ENCODE measurements at places on chromosomes 7 and 10.
A peak's percentile ranks its signal among the peaks of the same experiment; 100 is the strongest.

GRCh38 chr7:43952028-43952427 lies 25.8 kb downstream of the UBE2D4 start:
- DNase-seq: no peak

DNA sequence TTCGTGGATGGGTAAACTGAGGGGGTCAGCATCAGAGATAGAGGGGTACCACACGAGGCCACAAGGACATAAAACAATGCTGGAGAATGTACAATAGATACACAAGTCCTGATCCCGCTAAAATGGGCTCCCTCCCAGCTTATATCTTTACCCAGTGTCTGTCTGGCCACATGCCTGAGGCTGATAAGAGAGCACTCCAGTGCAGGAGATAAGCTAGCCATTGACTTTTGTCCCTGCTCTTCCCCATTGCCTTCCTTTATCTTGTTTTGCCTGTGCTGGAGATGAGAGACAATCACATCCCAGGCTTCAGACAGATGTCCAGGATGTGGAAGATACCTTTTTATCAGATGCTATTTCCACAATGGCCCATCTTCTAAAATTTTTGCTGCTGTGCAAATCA lies 6.0 kb downstream of the GAD2 start:
- DNase-seq: no peak

GRCh38 chr7:99788554-99788953 lies 4.6 kb upstream of the CYP3A4 start:
- no peak for DNase-seq

DNA sequence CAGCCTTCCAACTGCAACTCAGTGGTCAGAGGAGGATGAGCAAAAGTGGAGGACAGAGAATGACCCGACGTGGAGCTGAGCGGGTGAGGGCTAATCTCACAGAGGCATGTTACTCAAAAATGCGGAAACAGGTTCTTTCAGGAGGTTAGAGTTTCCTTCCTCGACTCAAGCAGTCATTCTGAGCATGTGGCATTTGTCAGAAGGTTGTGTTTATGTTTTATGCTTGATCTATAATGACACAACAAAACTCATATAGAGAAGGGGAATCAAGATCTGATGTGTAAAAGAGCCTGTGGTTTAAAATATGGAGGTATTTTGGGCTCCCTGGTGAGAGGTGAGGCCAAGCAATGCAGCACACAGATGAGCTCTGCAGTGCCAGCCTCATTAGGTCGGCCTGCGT lies 311.4 kb downstream of the ADARB2 start:
- DNase-seq: no peak

DNA sequence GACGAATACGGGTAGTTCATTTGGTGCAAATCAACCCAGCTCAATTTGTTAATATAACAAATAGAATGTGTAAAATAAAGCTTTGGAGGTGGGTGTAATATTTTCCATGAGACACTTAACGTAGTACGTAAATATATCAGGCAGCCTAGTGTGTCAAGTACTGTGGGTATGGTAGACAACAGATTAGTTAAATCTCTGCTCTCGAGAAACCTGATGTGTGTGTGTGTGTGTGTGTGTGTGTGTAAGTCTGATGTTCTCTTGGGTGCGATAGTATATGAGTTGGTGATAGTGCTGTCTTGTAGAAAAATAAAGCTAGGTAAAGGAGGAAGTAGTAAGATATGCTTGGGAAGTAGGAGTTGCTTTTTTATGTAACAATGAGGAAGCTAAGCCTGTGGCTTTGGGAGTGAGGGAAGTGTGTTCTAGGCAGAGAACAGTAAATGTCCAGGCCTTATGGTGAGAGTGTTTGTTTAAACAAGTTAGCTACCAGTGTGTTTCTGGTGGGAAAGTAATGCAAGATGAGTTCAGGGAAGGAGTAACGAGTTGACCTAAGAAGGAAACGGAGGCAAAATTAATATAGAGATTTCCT lies 26.1 kb downstream of the WAC start:
- no peak for DNase-seq

DNA sequence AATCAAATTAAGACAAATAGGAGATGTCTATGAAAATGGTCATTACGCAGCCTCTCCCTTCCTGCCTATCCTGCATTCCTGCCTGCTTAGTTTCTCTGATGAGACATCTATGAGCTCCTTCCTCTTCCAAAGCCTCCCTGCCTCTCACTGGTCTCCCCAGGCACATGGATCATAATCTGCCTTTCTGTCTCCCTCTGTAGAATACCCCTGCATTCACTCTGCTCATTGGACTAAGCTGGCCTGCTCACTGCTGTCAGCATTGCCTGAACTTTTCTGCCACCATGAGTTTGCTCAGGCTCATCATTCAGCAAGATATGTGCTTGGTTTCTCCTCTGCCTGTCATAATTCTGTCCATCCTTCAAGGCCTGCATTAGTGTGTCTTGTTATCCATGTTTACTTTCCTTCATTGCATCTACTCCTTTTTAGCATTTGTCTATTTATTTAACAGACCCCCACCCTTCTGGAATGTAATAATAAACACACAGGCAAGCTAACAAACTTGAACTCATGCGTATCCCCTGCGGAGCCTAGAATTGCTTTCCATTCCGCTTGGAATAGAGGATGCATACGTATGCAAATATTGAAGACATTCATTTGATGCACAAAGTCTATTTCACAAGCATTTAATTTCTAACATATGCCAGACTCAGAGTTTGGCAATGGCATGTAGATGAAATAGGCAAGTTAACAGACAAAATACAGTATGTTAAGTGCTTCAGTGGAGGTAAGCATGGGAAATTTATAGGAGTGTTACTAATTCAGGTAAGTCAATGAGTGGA lies 88.3 kb downstream of the PTPRZ1 start:
- no peak for DNase-seq

GRCh38 chr10:1015688-1016087 lies 10.0 kb downstream of the IDI2 start:
- no peak for DNase-seq

GRCh38 chr7:134058980-134059379 lies 68.2 kb upstream of the LRGUK start:
- DNase-seq: no peak

DNA sequence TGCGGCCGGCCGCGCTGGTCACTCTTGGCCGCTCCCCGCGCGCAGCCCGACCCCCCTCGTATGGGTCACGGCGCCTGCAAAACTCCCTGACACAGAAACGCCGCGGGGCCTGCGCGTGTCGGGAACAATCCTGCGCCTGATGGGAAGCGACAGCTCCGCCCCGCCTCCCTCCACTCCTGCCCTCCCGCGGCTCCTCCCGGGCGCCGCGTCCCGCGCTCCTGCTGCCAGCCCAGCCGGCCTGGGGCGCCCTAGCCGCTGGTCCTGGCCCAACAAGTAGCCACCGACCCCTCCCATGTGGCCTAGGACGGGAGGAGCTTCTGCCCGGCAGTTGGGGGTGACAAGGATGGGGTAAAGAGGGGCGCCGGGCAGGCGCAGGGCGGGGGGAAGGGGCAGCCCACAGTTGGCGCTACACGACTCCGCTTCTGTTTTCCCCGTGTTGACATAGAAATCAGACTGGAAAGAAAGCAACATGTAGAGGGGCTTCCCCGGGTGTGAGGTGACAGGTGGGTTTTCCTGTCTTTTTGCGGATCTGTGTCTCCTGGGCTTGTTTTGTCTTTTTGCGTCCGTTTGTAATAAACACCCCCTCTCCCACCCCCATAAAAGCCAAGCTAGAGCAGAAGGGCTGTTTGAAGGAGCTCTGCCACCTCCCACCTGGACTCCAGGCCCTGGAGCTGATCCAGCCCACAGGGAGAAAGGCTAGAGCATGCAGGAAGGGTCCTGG lies 35.1 kb upstream of the PAX2 start:
- no peak for DNase-seq

- DNase-seq: no peak
These were observed 46.7 kb upstream of the PLCE1 start for GRCh38 chr10:93947055-93947454.

DNA sequence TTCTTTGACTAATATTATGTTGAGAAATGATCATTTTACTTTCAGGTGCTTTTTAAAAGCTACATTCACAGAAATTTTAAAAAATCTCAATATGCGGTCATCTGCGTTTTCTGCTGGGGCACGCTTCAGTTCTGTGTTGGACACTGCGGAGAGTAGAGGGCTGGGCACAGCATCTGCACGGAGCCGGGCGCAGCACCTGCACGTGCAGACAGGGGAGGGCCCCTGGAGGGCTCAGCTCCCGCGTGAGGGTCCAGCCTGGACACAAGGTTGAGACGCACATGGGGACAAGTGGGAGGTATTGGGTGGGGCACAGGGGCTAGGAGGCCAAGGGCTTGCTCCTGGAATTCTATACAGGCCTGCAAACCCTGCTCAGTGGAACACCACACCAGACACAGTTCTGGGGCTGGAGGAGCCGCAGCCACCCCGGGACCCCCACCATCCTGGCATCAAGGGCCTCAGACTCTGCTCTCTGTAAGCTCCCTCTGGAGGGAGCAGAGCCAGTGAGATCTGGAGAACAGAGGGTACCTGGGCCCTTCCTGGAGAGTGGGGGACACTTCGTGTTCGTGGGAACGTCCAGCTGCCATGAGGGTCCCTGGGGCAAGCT lies 20.4 kb upstream of the FAM20C start:
- no peak for DNase-seq

DNA sequence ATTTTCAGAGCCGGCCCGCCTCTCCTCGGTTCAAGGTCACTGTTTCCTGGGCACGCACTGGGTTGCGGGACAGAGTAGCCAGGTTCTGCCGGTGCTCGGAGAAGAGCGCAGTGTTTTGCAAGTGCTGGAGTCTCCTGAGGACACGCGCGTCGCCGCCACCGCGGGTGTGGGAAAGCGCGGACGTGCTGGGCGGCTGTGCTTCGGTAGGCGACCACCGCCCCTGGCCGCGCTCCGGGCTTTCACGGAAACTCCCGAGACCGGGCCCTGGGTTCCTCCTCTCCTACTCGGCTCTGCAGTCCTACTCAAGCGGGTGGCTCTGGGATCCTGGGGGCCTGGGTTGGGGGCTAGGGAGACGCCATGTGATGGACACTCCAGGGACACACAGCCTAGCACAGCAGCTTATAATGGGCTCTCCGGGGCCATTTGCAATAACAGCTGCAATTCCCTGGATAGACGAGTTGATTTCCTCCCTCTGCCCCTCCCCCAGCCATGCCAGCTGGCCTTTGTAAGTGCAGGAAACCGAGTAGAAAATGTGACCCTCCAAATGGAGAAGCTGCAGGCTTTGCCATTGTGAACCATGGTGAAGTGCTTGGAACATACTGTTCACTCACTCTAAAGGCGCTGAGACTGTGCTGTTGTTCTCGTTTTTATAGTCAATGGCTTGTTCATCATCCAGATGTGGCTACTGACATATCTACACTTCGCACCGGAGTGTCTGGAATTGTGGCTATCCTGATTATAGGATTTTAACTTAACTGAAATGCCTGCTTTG lies 2.1 kb downstream of the FRAT1 start:
- DNase-seq: no peak

DNA sequence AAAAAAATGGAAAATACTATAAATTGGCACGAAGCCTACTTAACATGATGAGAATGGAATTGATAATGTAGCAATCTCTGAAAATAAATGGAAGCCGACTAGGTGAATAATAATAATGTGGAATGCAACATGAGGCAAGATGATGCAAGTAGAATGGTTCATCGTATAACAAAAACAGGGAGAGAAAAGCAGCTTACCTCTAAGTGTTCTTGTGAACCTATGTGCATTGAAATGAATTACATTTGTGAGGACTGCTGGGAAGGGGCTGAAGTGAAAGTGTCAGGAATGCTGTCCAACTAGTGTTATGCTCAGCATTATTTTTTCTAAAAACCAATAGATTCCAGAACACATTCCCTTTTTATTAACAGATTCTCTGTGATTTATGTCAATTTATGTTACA lies 440.6 kb upstream of the LRRN3 start:
- no peak for DNase-seq

DNA sequence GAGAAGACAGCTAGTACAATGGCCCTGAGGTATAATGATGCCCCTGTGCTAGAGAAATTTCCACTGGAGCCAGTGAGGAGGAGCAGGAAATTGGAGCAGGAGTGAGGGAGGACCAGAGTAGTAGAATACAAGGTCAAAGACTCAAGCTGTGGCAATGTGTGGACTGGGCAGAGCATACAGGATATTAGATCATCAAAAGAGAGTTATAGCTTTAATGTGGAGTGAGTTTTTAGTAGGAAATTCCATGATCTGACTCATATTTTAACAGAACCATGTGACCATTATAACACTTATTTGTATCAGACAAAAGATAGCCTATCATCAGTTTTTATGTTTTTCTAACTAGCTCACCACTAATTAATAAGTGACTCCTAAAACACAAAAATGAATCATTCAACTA lies 154.1 kb downstream of the DGKB start:
- DNase-seq: no peak

- DNase-seq: no peak
These were observed 48.5 kb downstream of the PLXNA4 start for GRCh38 chr7:132527467-132528410.

DNA sequence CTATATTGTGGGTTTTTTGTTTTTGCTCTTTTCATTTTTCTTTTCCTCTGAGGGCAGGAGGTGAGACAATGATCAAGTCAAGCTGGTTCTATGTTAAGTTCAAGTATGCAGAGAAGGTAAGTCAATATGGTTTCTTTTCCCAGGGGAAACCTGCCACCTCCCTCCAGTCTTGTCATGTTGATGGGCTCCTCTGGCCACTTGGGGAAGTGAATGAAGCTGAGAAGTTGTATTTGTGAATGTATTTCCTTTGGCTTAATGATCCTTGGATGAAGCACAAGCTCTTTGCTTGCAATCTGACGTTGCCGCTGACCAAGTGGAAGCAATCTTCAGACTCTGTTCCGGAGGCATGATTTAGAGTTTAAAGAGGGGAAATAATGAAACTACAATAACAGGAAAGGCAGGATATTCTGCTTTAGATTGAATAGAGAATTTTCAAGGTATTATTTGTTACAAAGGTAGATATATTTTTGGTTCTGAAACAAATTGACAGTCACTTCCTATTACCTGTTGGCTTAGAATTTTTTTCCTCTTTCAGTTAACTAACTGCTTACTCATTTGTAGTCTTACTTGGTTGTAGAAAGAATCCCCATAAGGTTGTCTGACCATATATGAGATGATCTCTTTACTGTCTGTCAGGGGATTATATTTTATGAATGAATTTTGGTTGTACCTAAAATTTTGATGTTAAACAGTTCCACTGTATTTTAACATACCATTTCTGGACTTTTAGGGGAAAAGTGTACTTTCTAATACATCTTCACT lies 369.6 kb downstream of the AUTS2 start:
- no peak for DNase-seq

DNA sequence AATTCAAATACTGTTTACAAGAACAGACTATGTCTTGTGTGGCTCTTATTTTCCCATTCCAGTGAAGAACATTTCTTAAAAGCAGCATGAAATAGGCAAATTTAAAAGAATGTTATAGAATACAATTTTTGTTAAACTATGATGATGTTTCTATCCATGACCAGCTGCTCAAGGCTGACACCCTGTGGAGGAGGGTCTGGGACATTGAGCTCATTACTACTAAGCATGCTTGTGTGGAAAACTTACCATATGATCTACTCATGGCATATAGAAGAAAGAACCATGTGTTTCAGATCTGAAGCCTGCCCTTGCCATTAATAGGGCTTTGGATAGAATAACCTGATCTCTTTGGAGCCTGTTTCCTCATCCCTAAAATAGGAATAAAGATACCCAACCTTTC lies 125.0 kb downstream of the FOXP2 start:
- no peak for DNase-seq

GRCh38 chr7:101846800-101847538 lies 29.5 kb downstream of the CUX1 start:
- no peak for DNase-seq

- no peak for DNase-seq
These were observed 44.3 kb downstream of the CACUL1 start for GRCh38 chr10:118710487-118710886.

GRCh38 chr10:113520690-113521474 lies 32.0 kb upstream of the HABP2 start:
- DNase-seq: peak; percentile 13

- no peak for DNase-seq
These were observed 332.4 kb upstream of the NRP1 start for GRCh38 chr10:33666686-33667480.

Data from CD4-positive, alpha-beta T cell treated with Interleukin-4 for 4 hours (primary cell).